ENCODE measurements at places on chromosomes 6 and 20.

- no peak for DNase-seq
Observed at GRCh38 chr6:22476811-22477390, 92.5 kb upstream of the HDGFL1 start.

- no peak for DNase-seq
Observed at GRCh38 chr6:149847939-149848267, 16.3 kb downstream of the LRP11 start.

DNA sequence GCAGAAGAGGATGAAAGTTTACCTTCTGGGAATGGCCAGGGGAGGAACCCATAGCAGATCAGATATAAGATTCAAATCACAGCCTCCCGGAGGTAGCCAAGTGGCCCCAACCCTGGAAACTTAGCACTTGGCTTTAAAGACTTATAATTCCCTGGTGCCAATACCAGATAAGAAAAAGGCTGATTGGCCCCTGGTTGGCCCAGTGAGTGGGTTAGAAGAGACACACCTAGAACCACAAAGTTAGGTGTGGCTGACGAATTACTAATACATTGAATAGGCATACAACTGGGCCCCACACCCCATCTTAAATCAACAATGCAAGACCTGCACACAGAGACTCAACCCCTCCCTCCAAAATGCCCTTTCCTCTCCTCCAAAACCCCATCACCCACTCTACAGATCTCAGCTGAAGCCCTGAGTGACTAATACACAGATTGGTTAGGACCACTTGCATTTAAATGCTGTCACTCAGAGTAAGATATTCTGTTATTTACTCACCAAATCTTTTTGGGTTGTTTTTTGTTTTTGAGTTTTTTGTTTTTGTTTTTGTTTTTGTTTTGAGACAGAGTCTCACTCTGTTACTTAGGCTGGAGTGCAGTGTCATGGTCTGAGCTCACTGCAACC lies 315.4 kb upstream of the JARID2 start:
- no peak for DNase-seq

DNA sequence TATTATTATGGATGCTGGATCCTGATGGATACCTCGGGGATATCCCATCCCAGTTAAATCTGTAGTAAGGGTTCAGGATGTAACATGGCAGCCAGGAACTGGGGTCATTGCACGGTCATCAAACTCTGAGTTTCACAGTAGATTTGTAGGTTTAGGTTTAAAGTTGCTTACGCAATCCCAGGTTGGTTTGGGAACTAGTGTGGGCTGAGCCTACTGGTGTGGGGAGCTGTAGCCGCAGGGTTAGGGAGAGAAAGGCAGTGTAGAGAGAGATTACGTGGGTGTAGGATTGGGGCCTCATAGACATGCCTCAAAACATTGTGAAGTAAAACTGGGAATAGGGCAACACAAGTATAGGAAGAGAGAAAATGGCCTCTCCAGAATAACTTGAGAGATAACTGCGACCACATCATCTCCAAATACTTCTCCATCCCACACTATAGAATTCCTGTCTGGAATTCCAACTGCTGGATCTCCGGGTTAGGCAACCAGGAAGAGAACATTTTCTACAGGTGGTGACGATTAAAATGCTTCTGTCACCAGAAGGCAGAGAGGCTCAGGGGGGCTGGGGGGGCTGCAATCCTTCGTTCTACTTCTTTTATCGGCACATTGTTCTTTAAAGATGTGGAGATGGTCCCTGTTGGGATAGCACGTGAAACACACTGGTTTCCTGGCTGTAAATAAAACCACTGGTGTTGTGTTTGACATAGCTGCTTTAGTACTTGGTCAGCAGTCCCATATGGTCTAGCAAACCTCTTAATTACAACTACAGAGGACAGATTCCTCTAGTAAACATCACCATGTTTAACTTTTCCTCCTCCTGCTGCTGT lies 44.9 kb upstream of the TMEM170B start:
- no peak for DNase-seq

DNA sequence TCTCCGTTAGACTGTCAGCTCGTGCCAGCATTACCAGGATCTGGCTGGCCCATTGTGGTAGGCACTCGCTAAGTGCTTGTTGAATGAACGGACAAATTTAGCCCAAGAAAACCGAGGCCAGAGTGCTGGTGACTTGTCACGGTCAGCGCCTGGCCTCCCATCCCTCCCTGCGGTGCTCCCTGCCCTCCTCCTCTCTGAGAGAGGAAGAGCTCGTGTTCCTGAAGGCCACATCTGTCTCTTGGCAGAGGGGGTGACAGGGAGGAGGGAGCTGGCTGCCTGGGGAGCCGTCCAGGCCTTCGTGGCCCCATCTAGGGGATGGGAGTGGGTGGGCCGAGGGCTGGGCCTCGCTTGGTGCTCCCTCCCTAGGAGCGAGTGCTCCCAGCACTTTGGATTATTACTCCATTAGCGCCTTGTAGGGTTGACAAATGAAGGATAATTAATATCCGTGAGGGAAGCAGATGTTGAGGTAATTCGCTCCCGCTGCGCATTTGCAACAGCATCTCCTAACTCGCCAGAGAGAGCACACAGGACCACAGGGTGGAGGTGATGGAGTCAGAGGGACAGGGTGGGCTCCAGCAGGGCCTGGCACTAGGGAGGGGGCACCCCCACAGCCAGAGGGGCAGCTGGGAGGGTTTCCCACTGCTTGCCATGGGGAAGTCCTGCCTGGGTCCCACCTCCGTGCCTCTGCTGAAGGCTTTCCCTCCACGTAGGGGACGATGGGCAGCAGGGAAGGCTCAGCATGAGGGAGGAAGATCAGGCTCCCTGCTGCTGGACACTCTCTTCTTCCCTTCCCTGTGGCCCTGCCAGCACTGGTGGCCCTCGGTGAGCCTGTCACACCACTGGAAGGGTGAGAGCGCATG lies 37.0 kb downstream of the VSTM2L start:
- DNase-seq, result no peak

DNA sequence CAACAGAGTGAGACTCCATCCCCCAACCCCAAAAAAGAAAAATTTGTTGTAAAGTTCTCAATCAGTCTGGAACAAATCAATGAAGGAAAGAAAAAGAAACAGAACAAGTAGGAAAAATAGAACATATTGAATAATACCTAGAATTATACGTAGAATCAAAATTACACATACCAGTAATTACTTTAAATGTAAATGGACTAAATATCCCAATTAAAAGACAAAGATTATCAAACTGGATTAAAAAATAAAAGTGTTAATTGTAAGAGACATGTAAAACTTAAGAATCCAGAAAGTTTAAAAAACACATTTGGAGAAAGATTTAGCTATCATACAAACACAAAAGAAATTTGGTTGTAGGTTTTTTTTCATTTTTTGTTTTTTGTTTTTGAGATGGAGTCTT lies 12.3 kb upstream of the CDYL start:
- DNase-seq, result no peak

- DNase-seq, result no peak
Observed at GRCh38 chr6:34563513-34563870, 7.4 kb upstream of the SPDEF start.

DNA sequence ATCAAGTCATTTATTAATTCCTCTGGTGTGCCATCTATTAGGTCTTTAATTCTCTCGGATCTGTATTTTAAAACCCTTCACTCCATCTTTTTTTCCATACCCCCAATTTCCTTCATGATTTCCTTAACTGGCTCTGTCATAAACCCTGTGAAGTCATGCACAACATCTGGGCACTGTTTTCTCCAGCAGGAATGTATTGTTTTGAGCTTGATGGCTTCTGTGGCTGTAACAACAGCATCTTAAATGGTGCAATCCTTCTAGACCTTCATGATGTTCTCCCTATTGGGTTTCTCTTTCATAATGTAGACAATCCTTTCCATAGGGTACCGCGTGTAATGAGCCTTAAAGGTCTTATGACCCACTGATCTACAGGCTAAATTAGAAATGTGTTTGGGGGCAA lies 29.0 kb downstream of the CDK19 start:
- no peak for DNase-seq

- no peak for DNase-seq
Observed at GRCh38 chr20:26207237-26207966, 510.7 kb upstream of the ZNF337 start.

- no peak for DNase-seq
Observed at GRCh38 chr6:166360243-166361076, 18.1 kb upstream of the SFT2D1 start.

- DNase-seq, result no peak
Observed at GRCh38 chr20:19341348-19342053, 129.1 kb downstream of the SLC24A3 start.

DNA sequence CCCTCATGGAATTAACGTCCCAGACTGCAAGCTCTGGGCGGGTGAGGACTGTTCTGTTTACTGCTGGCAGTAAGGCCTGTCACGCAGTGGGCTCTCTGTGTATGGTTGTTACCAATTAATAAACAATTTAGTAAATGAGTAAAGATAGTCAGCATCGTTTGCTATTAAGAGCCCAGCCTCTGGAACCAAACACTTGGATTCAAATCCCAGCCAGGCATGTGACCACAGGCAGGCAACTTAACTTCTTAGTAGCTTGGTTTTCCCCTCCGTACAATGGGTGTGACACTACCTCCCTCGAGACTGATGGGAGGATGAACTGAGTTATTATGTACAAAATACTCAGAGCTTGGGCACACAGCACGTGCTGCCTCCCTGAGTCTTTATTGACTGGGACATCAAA lies 137.7 kb upstream of the ARMC2 start:
- DNase-seq, result no peak

GRCh38 chr6:13485923-13486562 lies 1.4 kb downstream of the GFOD1 start:
- DNase-seq, result no peak

DNA sequence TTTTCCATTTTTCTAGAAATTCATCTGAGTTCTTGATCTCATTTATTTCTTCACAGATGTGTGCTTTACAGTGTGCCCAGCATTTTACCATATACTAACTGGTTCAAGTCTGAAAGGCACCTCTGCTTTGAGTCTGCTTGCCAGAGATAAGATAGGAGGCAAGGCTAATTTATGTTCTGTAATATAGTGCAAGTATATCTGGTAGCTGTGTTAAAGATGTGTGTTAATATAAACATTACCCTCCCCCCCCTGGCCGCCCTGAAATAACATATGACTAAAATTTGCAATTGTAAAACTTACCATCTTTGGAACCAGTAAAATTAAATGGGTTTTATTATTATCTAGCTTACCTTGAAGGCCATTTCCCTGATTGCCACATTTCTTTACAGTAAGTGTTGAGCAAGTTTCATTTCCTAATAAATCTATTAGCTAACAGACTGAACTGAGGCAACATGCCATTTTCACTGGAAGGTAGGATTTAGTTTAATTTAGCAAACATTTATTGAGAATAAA lies 2.7 kb downstream of the FBXO9 start:
- no peak for DNase-seq

GRCh38 chr6:137159912-137160311 lies 13.5 kb downstream of the IL22RA2 start:
- DNase-seq, result no peak

GRCh38 chr6:154617175-154617574 lies 106.7 kb upstream of the CNKSR3 start:
- DNase-seq, result no peak

GRCh38 chr6:17115251-17116116 lies 13.6 kb downstream of the STMND1 start:
- DNase-seq, result no peak

GRCh38 chr6:20706939-20707485 lies 172.8 kb downstream of the CDKAL1 start:
- no peak for DNase-seq

GRCh38 chr6:33143113-33143770 lies 49.0 kb downstream of the COL11A2 start:
- DNase-seq, result no peak

DNA sequence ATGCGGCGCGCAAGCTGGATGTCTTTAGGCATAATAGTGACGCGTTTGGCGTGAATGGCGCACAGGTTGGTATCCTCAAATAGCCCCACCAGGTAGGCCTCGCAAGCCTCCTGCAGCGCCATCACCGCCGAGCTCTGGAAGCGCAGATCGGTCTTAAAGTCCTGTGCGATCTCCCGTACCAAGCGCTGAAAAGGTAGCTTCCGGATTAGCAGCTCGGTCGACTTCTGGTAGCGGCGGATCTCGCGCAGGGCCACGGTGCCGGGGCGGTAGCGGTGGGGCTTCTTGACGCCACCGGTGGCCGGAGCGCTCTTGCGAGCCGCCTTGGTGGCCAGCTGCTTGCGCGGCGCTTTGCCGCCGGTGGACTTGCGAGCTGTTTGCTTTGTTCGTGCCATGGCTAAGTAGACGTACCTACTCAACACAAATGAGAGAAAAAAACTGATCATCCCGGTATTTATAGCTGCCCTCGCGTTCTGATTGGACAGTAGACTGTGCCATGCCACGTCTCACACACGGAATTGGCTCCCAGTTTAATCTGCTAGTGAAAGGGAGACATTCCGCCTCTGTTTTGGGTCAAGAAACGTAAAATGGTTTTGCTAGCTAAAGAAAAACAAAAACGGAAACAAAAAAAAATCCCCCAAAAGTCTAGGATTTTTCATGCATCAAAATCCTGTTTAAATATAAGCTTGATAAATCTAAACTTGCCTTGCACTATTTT lies 40.1 kb downstream of the OR2B2 start:
- peak; percentile 75 for DNase-seq

- DNase-seq, result peak; percentile 20
Observed at GRCh38 chr20:32017711-32018251, 7.5 kb downstream of the CCM2L start.

- DNase-seq, result no peak
Observed at GRCh38 chr6:5562277-5562676, 301.0 kb downstream of the FARS2 start.

- no peak for DNase-seq
Observed at GRCh38 chr6:104170401-104170800, 689.3 kb downstream of the HACE1 start.

GRCh38 chr6:113558966-113559365 lies 298.2 kb upstream of the MARCKS start:
- no peak for DNase-seq

GRCh38 chr6:153957394-153957793 lies 81.6 kb upstream of the OPRM1 start:
- DNase-seq, result no peak

GRCh38 chr6:132464538-132465256 lies 48.2 kb downstream of the STX7 start:
- no peak for DNase-seq

- no peak for DNase-seq
Observed at GRCh38 chr6:127515794-127516661, 3.1 kb downstream of the MTCL3 start.

DNA sequence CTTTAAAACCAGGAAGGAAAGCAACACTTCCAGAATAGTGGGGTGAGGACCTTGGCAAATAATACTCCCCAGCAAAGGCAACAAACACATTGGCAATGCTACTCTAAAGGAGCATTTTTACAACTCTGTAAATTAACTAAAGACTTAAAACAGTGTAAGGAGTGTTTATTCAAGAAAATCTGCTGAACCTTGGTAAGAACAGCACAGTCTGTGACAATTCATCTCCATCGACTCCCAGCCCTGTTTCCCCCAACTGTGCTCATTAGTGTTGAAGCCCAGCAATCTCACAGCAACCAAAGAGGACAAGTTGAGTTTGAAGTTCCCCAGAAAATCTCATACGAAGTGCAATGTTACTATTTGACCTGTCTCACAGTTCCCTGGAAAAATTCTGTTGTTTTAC lies 884.9 kb downstream of the C6orf118 start:
- no peak for DNase-seq

GRCh38 chr6:25984265-25984664 lies 21.7 kb downstream of the TRIM38 start:
- no peak for DNase-seq
